ENCODE measurements at places on chromosomes 7 and 10.

GRCh38 chr7:148472406-148472805 is 118.2 kb upstream of the C7orf33 start:
- no peak for DNase-seq

DNA sequence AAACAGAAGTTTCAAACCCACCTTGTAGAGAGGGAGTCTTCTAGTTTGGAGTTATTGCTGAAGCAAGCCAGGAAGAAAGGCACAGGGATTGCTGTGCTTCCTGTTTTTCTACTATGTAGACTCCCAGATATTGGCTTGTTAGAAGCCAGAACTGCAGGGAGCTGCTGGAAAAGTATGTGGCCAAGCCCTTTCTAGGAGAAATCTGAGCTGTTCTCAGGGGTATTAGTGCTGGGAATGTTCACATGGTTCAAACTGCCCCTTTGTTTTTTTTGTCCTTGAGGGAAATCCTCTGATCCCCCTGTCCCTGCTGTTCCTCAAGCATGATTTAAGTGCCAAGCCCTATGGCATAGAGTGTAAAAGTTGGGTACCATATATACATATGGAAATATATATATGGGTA is 184.0 kb downstream of the CCDC7 start:
- no peak for DNase-seq

- no peak for DNase-seq
These were observed 39.8 kb downstream of the GBF1 start for GRCh38 chr10:102285133-102285532.

DNA sequence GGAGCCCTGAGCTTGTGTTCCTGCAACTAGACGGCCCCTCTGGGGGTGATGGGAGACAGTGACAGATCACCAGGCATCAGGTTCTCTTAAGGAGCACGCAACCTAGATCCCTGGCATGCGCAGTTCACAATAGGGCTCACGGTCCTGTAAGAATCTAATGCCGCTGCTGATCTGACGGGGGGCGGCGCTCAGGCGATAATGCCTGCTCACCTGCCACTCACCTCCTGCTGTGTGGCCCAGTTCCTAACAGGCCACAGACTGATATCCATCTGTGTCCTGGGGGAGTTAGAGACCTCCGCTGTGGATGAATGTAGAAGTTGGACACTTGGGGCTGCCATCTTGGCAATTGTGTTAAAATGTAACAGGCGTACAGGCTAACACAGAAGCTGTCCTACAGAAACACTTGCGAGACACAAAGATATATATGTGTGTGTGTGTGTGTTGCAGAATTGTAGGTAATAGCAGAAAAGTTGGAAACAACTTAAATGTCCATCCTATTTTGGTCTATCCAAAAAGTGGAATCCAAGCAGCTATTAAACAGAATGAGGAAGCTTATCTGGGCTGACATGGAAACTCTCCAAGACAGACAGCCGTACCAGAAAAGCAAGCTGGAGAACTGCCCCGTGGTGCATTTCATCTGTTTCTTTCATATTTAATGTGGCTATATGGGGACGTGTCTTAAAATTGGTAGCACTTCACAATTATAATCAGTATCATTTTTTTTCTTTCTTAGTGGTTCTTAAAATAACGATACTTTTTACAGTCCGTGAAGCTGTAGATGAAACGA is 82.8 kb downstream of the MKI67 start:
- DNase-seq: no peak

DNA sequence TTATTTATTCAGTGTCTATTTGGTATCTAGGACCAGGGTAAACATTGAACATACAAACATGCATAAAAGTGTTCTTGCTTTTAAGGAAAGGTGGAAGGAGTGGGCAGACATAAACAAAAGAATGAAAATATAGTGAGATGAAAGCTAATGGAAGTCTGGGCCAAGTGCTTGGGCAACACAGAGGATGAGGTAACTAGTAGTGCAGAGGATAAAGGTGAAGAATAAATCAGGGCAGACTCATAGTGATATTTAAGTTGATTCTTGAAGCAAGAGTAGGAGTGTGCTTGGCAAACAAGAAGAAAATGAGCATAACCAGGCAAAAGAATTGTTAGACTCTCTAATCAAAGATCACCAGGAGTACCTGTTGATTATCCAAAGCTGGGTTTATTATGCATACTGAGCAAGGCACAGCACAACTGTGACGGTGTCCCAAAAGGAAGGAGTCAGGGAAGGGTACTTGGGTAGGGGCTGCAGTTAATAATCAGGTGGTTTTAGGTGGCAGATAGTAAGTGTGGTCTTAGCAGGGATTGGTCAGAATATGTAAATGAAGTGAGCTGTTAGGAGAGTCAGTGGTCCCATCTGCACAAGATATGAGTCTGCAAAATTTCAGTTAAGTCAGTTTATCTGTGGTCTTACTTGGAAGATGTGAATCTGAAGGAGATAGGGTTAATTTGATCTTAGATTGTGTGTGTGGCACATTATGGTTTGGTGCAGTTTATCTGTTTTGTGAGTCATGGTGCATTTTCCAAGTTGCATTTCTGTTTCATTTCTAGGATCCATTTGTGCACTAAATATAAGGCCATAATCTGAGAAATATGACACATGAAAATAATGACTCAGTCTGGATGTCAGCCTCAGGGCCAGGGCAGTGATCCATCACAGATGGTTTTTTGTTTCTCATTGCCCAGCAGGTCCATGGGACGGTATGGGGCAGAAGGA is 30.6 kb upstream of the TAX1BP1 start:
- DNase-seq: no peak

DNA sequence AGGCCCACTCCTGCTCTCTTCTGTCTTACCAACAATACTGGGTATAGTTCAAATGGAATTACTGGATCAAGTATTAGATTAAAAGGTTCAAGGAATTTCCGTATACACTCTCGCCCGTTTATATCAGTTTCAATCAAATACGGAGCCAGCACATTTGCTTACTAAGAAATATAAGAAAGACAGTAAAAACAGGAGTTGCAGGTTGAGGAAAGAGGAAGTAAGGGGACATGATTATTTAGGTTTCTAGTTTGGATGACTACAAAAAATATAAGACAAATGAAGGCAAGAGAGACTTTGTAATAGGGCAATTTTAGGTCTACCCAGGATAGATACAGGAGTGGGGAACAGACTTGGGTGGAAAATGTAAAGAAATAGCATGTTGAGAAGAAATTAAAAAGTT is 109.9 kb upstream of the ABI1 start:
- DNase-seq: no peak

DNA sequence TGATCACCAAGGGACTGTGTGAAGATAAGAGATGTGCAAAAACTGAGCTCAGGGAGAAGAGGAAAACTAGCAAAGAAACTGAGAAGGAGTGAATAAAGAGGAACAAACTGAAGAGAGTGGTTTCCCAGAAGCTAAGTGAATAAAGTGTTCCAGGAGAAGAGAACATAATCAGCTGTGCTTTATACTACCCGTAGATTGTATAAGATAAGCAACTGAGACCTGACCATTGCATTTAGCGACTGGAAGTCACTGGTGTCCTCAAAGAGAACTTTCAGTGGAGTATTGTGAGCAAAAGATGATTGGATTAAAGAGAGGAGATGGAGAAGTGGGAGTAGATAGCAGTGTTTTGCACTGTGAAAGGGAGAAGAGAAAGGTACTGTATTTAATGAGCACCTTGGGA is 14.6 kb downstream of the PHTF2 start:
- DNase-seq: no peak

DNA sequence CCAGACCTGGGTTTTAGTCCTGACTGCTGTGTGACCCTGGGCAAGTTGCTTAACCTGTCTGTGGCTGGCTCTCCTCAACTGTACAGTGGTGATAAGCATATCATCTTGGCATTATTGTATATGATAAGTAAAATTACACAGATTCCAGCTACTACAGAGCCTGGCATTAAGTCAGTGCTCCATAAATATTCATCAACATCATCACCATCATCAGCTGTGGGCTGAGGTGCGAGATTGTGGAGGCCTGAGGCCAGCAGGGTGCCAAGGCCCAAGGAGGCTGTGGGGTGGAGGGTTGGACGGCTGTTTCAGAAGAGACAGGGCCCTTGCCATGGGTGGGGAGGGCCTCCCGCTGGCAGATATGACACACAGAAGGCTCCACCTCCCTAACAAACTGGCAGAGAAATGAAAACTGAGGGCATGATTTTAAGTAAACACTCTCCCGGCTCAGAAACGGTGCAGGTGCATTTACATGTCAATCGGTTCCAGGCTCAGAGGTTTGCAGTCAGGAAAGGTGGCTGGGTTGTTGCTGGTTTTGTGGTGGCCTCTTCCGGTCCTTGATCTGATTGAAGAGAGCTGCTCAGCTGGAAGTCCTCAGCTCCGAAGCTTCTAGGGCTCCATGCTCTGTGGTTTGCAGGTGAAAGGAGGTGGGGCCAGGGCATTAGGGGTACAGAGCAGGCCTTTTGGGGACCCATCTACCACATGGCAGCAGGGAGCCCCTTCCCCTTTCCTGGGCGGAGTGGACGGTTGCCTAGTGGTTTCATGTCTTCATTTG is 10.2 kb downstream of the CRYGN start:
- DNase-seq: no peak

DNA sequence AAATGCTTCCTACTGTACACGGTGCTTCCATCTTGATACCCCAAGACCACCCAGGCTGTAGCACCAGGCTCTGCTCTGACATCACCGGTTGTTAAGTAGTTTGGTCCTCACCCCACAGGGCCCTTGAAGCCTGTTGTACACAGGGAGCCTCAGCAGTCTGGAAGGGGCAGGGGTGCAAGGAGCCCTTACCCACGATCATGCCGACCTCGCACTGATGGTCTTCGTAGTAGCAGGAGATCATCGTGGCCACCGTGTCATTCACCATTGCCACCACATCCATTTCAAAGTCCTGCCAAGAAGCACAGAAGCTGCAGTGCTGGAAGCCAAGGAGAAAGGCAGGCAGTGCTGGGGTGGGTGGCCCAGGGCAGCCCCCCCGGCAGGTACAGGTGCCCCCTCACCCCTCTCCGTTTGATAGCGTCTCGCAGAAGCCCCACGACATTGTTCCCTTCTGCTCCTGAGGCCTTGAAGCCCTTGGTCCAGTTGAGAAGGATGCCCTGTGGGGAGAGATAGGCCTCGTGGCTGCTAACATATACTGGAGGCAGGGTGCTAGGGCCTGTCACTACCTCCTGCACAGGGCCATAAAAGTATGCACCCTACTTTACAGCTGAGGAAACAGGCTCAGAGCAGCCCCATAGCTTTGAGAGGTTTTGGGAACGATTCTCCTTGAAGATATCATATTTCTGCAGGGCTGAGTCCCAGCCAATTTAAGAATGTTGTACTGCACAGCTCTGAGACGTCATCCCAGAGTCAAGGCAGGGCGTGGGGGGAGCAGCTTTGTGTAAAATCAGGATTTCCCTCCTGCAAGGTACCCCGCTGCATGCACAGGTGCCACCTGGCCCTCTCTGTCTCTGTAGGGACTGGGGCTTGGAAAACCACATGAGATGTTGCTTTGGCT is 8.7 kb upstream of the MYL7 start:
- DNase-seq: no peak

DNA sequence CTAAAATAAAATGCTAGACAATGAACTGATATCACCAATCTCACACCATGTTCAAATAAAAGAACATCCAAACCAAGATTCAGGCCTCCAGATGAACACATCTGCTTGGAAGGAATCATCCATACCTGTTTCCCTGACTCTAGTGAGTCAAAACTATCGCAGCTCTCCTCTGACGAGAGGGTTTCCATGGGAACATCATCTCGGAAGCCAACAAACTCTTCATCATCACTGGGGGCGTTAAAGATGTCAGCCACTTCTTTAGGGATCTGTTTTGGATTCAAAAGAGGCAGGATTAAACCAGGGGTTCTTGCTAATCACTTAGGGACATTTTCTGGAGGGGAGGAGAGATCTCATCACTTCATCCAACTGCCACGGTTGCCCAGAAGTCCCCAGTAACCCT is 29.1 kb downstream of the CDCA7L start:
- DNase-seq: no peak

DNA sequence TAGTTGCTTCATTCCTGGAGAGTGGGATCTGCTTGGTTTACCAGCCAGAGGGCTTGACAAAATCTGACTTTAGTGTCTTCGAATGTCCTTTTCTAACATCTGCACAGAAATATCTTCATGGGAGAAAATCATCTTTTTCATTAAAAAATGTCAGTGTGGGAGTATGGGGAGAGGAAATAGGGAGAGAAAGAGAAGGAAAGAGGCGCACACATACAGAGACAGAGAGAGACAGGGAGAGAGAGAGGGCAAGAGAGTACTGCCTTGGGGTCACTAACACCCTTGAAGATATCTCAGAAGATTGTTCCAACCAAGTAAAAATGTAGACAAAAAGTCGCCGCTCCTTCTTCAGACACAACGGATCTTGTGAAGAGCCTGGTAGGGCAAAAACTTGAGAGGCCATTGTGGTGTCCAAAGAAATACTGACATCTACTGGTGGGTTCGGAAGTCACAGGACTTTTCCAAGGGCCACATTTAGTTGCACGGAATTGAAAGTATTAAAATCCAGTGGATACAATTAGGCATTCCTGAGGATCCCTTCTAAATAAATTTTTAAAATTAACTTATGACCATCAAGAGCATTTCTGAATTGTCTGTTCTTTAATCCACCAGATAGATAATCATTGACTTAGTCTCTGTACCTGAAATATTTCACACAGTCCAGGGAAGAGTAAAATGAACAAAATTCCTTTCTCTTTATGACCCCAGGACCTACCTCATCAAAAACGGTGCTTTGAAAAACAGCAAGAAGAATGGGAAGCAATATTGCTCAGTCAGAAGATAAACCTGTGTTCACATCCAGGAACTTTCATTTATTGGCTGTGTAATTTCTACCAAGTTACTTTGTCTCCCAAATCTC is 29.7 kb downstream of the VIM start:
- DNase-seq: peak; percentile 8

- no peak for DNase-seq
These were observed 28.8 kb upstream of the DOCK1 start for GRCh38 chr10:126876456-126876855.

GRCh38 chr7:157630301-157630853 is 293.6 kb downstream of the DNAJB6 start:
- no peak for DNase-seq

- DNase-seq: peak; percentile 32
These were observed 10.6 kb downstream of the DBF4 start for GRCh38 chr7:87886875-87887274.

DNA sequence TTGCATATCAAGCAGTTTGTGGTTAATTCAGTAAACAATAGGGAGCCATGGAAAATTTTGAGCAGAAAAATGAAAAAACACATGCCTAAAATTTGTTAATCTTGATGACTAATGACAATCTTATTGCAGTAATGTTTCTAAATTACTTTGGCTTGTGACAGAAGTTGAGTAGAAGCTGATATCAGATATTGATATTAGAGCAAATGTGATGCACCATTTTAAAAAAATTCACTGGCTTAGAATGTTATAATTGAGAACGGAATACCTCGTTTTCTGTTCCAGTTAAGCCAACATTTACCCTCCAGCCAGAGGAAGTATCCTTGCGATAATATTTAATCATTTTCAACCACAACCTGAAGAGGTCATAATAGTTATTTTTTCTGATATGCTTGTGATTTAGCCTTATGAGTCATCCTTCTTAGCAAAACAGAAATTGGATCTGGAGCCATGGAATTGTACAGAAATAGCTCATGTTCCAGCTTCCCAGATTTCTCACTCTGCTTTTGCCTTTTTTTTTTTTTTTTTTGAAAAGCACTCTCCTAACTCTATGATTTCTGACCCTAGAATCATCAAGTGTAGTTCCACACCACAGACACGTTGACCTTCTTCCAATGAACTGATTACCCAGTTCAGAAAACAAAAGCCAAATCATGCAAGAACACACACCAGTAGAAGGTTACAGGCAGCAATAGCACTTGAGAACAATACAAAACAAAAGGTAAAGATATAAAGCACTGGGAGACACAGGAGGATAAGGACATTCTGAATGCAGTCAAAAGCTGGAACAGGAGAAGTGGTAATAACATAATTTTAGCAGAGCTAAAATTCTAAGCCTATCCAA is 96.8 kb upstream of the PHYHIPL start:
- no peak for DNase-seq

- no peak for DNase-seq
These were observed 842 bp downstream of the SEMA3A start for GRCh38 chr7:84193747-84194146.
